ENCODE measurements at places on chromosomes 1 and 21.

- peak; percentile 63 for DNase-seq
Observed at GRCh38 chr1:41662061-41662764, 177.7 kb upstream of the EDN2 start.

GRCh38 chr1:209633335-209633997 is 18.8 kb downstream of the LAMB3 start:
- DNase-seq, result no peak

GRCh38 chr1:245805532-245805931 is 650.7 kb downstream of the KIF26B start:
- DNase-seq, result no peak

DNA sequence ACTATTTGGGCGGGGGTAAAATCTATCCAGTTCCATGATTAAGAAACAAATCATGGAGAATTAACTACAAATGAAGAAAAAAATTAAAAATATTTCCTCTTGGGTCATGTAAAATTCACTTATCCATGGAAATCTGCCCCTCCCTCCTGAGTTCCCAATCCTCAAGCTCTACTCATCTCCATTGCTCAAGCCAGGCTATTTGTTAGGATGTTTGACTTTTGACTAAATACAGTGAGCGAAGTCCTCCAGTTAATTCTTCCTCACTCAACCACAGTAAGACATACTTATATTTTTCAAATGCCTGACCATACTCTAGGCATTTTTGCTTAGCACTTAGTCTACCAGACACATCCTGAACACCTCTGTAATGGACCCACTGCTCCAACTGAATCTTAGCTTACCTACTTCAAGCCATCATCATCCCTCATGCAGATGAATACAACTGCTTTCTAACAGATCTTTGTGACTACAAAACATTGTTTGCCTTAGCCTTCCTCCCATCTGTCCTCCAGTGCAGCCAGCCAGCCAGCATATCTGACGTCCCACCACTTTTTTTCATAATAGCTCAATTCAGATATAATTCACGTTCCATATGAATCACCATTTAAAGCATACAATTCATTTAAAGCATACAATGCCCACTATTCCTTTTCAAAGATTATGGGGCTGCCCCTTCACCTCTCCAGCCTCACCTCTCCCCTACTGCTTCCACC is 154.2 kb downstream of the RERE start:
- DNase-seq, result no peak

- DNase-seq, result no peak
Observed at GRCh38 chr1:228782662-228783417, 47.6 kb downstream of the RHOU start.

DNA sequence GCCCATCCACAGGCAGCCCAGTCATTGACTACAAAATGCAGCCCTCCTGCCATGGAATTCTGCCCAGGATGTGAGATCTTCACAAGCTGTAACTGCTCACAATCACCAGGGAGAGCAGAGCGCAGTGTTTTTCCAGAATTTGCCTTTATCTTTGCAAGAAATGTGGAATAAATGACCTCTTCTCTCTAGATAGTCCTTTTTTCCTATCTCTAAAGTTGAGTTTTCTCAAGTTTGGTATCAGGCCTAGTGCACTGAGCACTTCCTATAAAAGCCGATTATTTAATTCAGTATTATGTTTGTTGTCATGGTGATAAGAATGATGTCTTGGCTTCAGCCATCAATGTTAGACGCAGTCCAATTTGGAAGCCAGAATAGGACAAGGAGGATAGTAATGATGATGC is 246.9 kb upstream of the IRF2BP2 start:
- DNase-seq, result no peak

DNA sequence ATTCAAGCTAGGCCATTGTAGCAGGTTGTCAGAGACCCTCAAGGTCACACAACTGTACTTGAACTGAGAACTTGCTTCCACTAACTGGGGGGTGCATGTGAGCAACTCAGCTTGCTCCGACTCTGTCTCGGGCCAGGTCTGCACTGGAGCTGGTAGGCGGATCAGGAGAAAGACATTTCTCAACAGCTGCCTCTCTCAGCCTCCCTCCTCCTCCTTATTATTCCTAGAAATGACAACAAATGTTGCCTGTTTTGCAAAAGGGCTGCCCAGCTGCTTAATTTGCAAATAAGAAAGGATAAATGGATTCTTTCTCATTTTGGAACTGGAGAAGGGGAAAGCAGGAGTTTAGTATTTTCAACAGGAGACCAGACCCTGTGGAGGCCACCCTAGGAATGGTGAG is 140.5 kb downstream of the RHOU start:
- DNase-seq, result no peak

DNA sequence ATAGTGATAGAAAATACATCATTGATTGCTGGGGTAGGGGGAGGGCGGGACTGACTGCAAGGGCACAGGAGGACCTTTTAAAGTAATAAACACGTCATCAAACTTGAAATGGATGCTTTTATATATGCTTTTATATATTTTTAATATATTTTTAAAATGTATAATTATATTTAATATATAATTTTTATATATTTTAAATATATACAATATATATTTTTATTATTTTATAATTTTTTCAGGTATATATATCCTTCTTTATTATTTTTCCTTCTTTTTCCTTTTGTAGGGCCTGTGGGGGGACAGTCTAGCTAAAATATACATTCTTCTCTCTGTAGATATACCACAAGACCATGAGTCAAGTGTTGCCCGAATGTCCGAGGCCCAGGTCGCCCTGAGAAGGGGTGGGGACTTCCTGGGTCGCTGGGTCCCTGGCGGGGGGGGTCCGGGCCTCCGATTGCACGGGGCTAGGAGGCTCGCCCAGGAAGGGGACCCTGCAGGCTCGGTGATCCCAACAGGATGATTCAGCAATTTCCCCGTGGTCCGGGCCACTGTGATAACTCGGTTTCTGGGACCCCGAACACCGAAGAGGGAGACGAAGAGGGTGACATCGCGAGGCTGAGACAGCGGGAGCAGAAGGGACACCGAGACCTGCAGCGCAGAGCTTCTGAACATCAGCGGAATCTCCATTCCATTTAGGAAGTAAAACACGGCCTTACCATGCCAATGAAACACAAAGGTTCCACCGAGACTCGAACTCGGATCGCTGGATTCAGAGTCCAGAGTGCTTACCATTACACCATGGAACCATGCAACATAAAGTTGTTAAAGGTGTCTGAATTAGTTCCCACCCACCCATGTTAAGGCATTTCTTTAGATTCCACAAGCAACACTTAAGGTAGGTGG is 112.5 kb upstream of the NBPF11 start:
- no peak for DNase-seq

Measured in effector CD4-positive, alpha-beta T cell (primary cell).